ENCODE measurements at places on chromosomes 11 and 22. TPM values are rescaled to one million over a fixed set of nuclear protein-coding genes. Genes with fewer than 3 reads are reported as not detected.

Gene SLC22A25
- total RNA-seq: not detected

Gene SLC22A8
- not detected for total RNA-seq

DNA sequence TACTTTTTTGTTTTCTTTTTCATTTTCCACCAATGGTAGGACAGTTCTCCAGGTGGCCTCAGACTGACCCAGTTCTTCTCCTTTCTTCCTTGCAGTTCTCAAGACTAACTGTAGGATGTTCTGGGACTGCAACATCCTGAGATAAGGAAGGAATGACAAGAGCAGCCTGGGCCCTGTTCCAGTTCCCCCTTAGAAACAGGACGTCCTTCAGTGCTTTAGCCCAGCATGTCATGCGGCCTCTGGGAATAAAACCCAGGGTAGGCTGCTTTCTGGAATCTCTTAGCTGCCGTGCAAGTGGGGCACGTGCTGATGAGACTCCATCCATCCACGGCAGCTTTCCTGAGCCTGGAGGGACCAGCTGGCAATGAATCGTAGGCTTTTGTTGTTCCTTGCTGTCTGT, 24.0 kb upstream of the CADM1 start:
- no peak for DNase-seq

GRCh38 chr11:10506008-10506370, 35.0 kb downstream of the RNF141 start:
- no peak for DNase-seq

DNA sequence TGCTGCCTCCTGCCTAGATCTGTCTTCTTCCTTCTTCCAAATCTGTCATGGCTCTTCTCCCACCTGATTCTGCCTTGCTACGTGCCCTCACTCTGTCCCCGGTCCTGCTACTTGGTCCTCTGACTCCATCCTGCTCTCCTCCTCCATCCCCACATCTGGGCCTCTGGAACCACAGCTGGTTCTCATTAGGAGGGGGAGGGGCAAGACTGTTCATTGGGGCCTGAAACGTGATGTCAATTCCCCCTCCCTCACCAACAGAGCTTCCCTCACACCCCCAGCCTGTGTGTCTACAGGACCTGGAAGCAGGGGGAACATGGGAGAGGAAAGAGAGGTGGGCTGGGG, 9.1 kb downstream of the DCHS1 start:
- DNase-seq: no peak

GRCh38 chr11:72613450-72613849, 60.8 kb downstream of the PDE2A start:
- DNase-seq: no peak

DNA sequence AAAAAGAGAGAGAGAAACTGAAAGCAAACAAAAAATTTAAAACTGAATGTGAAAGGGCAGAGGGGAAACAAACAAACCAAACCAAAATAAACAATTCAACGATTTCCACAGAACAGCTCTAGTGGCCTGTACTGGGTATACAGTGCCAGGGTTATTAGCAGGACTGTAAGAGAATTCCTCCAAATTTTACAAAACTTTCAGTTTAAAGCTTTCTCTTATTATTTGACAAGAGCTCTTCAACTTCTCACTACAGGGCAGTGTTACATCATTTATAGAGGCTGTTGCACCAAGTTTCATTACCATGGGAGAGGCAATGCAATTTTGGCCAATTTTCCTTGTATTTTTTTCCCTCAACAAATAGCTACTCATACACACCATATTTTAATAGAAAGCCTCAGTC, 44.3 kb upstream of the CLPB start:
- no peak for DNase-seq

GRCh38 chr11:19604679-19605375, 107.8 kb upstream of the NAV2 start:
- DNase-seq: no peak

Gene HIPK3
- total RNA-seq: 19.4 TPM

- no peak for DNase-seq
Measured at GRCh38 chr22:50268655-50269113, 1.5 kb downstream of the MAPK11 start.

DNA sequence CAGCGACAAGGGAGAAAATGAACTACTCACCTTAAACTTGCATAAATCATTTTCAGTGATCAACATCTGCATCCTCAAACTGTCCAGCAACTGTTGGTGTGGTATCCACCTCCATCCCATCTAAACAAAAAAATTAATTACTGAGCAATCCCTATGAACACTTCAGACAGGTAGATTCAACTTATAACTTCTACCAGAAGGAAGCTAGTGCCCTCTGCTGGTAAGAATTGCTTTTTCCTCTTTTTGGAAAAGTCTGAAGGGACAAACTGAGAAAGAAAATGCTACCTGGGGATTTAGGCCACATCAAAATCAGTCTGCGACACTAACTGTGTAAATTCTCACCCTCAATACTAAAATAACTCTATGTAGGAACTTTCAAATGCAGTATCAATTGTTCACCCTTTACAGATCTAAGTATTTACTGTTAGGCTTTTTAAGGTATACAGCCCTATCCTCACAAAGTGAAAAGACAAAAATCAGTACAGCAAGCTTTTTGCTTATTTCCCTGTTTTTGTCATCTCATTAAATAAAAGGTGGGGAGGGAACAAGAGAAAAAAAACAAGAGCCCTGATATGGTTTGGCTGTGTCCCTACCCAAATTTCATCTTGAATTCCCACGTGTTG, 17.9 kb downstream of the CLNS1A start:
- DNase-seq: peak; percentile 40

GRCh38 chr11:26708736-26709456, 13.0 kb downstream of the SLC5A12 start:
- no peak for DNase-seq

- DNase-seq: no peak
Measured at GRCh38 chr11:2219318-2220017, 47.9 kb upstream of the TH start.

Gene GAL3ST3
- total RNA-seq: not detected

Gene C11orf86
- total RNA-seq: not detected

GRCh38 chr11:127677660-127678425, 677.3 kb upstream of the KIRREL3 start:
- DNase-seq: no peak

DNA sequence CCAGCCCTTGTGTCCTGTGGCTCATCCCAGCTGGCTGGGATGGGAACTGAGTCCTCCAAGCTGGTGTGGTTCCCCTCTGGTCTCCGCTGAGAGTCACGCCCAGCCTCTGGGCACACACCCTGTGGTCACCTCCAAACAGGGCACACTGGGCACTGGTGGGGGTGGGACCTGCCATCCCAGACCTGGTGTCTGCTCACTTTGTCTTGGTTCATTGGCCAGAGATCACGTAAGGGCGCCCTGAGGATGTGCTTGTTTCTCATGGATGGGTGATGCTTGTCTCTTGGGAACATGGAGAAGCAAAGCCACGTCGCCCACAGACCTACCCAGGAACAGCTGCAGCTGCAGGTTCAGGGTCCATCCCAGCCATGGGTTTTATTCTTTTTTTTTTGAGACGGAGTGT, 43.1 kb downstream of the LRP5 start:
- no peak for DNase-seq

Gene INS
- total RNA-seq: not detected

- no peak for DNase-seq
Measured at GRCh38 chr22:37101311-37102066, 8.0 kb downstream of the TMPRSS6 start.

DNA sequence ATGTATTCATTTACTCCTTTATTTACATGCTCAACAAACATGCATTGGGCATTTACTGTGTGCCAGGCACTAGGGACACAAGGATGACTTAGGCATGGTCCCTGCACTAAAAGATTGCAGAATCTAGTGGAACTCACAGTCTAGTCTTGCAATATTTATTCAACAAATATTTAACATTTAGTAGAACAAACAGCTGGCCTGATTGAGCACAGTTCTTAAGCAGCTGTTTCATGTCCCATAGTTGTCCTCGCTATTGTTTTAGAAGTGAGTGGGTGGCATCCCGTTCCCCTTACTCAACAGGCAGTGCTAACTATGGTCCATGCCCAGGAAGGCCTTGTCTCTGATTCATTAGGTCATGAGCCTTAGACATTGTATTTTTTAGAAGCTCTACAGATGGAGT, 459.9 kb upstream of the CADM1 start:
- DNase-seq: no peak

GRCh38 chr11:74749127-74749964, 697 bp downstream of the RNF169 start:
- DNase-seq: peak; percentile 64

DNA sequence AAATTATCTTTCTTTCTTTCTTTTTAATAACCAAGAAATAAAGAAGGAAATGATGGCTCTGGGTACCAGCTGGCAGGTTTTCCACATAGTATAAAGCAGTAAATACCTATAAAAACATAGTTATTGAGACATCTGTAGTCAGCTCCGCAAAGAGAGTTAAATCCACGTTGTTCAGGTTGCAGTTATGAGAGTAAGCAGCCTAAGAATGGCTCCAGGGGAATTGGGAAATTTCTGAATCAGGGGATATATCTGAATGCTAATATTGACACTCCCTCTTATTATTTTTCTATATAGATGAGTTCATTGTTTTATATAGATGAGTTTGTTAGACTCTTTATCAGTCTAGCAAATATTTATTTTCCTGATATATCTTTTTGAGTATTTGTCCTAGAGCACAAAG, 322.0 kb upstream of the LRRC4C start:
- DNase-seq: no peak

- DNase-seq: no peak
Measured at GRCh38 chr11:124894606-124895430, 2.8 kb downstream of the ROBO4 start.

DNA sequence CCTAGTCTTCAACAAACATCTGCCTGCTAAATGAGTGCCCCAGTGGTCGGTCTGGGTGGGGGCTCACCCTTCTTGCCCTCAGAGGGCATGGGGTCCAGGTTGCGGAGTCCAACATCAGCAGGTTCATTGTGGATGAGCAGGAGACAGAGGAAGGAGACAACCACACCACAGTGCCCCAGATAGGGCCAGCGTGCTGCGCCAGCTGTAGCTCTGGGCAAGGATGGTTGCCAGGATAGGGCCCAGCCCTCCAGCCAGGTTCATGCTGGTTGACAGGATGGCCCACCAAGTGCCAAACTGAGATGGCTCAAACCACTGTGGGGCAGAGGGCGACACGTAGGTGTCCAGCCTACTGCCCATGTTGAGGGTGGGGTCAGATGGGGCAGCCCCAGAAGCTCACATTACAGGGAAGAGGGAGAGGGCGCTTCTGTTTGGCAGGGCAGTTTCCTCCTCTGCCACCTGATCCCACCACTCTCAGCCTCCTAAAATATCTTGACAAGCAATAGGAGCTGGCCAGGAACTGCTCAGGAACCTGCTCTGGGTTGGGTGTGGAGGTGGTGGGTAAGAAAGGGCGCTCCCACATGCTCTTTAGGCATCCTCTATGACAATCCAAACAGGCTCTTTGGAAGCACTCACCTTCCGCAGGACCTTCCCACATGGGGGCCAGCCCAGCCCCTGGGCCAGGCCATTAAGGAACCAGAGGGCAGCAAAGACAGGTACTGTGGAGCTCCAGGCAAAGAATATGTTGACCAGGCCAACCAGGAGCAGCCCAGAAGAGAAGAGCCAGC, 2.9 kb downstream of the SLC37A4 start:
- DNase-seq: no peak

Gene E2F8
- 2.7 TPM for total RNA-seq

Gene RIBC2
- total RNA-seq: 1.1 TPM

Gene ANGPTL5
- total RNA-seq: not detected

- no peak for DNase-seq
Measured at GRCh38 chr22:24236656-24237055, 8.2 kb downstream of the GGT5 start.

- DNase-seq: peak; percentile 90
Measured at GRCh38 chr11:29527391-29527936, 489.4 kb downstream of the KCNA4 start.

Gene KCNQ1OT1
- total RNA-seq: 0.18 TPM
